ENCODE measurements at places on chromosomes 2 and 18.

GRCh38 chr2:42127425-42128424 is 41.4 kb upstream of the EML4 start:
- peak; percentile 53 for DNase-seq

DNA sequence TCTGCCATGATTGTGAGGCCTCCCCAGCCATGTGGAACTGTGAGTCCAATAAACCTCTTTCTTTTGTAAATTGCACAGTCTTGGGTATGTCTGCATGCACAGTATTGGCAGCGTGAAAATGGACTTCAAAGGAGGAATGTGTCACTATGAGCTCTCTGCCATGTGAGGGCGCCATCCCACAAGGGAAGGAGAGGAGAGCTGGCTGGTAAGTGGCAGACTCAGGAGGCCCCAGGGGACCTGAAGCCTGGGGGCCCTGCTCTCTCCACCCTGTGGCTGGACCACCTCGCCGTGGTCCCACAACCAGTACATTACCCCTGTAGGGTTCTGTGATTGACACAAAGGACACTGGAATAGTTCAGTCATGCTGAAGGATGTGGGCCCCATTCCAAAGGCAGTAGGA is 122.1 kb downstream of the RPIA start:
- no peak for DNase-seq

- DNase-seq: no peak
Measured at GRCh38 chr2:1613731-1614354, 130.5 kb downstream of the PXDN start.

DNA sequence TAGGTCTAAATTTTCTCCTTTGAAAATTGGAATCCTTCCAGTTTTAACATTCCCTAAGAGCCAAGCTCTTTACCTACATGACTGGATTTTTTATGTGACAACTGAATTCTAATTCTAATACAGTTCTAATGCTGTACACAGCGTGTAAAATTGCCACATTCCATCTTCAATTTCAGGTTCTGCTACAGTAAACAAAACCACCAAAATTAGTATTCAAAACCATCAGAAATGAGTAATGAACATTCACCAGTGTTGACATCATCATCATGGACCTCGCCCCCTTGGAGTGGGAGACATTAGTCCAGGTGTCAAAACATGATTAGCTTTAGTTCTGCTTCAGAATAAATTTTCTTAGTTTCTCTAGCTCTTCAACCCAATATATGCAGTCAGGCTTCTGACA is 133.6 kb downstream of the MBD2 start:
- DNase-seq: no peak

GRCh38 chr2:103396152-103396551 is 634.3 kb downstream of the TMEM182 start:
- no peak for DNase-seq

GRCh38 chr2:44429034-44429433 is 67.3 kb downstream of the CAMKMT start:
- no peak for DNase-seq

- DNase-seq: no peak
Measured at GRCh38 chr2:13877571-13877970, 754.9 kb upstream of the LRATD1 start.

DNA sequence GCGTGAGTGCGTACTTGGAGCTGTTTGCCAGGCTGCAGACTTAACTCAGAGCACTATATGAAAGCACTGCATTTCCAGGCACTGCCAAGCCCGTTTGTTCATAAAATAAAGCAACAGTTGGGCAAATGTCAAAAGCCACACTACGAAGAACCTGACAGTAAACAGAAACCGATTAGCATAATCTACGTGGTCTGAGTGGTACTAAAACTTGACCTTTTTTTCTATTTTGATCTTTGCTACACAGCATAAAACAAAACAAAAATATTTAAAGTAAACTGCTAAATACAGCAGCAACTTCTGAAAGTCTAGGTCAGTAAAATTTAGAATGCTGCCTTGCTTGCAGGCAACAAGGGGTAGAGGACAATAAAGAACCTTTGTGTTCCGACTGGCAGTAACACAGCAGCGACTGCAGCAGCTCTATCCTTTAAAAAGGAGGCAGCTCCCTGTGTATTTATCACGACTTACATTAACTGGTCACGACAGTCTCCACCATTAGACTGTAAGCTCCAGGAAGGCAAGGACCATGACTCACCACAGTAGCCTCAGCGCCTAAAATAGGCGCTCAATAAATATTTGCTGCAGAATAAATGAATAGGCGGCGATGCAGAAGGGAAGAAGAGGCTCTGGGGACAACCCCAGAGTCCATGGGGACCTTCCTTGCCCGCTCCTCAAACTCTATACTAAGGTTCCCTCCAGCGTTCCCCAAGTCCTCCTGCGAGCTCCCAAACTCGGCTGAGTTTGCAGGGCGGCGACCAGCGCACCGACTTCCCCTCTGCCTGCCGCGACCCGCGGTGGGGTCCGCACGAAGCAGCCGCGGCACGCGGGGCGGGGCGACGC is 902 bp downstream of the SS18 start:
- DNase-seq: peak; percentile 22

DNA sequence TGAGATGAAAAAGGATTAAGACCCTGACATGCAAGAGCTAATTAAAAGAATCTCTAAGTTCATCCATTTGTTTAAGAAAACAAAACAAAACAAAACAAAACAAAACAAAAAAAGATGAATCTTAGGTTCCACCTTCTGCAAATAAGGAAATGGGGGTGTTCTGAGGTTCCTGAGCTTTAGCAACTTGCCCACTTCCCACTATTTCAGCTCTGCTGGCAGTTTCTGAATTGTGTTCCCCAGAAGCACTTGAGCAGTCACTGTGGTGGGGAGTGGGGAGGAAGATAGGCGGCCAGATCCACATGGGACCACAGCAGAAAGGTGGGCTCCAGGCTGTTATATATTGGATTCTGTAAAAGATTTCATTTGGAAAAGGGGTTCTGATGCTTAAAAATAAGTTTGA is 20.3 kb downstream of the INO80C start:
- DNase-seq: no peak

DNA sequence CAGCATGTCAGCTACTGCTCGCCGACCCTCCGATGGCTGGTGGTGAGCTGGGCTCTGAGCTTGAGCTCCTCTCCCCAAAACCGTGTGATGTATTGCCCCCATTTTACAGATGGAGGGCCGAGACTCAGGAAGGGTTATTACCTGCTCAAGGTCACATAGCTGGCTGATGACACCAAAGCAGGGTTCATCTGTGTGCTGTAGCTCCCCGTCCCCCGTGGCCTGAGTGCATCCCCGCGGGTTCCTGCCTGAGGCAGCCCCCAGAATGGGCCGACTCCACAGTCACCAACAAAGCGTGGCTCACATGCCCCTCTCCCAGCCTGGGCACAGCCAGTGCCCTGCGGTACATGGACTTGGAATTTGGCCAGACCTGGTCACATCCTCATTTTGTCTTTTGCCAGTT is 198.6 kb downstream of the TFCP2L1 start:
- DNase-seq: no peak

DNA sequence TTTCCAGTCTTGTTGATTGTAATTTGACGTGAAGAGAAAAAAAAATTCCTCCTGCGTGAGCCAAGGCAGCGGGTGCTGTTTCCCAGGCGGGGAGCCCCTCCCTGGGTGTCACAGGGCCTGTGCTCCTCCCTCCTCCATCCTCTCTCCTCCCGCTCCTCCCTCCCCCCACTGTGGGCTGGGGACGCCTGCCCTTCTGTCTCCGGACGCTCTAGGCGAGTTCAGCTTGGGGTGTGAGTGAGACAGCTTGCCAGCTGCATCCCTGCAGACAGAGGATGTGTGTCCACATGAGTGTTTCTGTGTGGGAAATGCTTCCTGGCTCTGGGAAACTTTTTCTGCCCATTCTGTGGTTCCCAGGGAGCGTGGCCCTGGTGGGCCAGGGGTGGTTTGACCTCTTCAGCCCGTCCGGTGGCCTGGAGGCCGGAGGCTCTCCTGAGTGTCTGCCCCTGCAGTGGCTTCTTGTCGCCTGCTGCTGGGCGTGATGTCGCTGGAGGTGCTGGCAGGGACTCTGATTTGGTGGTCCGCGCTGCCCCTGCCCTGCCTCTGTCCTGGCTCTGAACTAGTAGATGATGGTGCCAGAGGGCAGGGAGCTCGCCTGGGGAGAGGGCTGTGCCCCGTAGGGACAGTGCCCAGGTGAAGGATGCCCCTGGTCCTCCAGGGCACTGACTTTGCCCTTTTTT is 96.4 kb downstream of the USP40 start:
- DNase-seq: no peak

GRCh38 chr2:160407393-160408172 is 86.0 kb downstream of the RBMS1 start:
- peak; percentile 70 for DNase-seq

DNA sequence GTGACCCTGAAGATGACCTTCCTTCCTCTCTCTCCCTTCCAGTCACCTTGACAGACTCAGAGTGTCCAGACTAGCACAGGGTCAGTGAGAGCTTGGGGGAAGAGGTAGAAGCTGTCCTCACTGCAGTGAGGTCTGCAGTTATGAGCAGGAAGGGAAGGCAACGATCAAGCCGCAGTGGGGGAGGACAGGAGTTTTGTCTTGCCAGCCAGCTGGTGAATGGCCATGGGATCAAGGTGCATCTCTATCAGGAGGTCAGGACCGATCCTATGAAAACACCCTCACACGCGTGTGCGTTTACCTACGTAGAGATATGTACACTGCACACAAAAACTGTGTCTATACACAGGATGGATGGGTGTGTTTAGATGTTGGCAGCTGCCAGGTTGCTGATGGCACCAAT is 83.2 kb downstream of the THNSL2 start:
- DNase-seq: no peak

DNA sequence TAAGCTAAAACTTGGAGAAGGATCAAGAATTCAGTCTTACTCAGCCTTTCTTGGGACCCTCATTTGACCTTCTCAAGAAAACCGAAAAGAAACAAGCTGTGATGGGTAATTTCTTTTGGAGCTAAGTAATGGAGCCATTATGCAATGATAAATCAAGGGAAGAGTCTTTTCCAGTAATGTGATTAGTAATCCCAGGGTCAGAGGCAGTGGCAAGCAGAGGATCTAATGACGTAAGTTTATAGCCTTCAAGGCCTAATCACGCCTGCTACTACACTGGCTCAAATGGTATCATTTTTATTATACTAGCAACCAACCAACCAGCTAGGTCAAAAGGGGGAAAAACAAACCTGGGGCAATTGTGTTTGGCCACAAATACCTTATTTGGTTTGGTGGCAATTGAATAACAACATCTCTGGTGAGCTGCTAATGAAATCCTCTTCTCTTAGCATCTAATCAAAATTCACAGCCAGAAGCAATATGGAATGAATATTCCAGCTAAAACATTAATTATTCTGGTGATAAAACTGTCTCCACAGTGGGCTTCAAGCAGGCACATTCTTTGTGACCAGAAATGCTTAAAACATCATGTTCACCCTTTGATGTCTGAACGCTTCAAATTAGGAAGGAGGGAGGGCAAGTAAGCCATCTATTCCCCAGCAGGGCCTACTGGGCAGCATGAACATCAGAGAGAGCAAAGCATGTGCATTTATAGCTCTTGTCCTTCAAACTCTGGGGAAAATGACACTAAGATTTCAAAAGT is 114.9 kb upstream of the SULT1C3 start:
- no peak for DNase-seq

DNA sequence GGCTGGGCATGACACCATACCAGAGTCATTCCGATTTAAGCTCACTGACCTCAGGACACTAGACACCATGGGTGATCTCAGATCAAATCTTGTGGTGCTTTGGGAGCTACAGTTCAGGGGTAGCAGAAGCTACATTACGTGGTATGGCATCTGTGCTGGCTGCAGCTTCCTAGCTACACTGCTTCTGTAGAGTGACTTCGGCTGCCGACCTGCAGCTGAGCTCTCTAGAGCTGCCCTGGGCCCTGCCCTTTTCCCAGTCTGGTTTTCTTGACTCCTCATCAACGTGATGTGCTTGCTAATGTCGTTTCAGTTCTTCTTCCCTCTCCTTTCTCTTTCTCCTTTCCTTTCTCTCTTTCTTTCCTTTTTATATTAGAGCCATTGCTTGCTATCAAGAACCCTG is 100.2 kb downstream of the AP1S3 start:
- DNase-seq: no peak

DNA sequence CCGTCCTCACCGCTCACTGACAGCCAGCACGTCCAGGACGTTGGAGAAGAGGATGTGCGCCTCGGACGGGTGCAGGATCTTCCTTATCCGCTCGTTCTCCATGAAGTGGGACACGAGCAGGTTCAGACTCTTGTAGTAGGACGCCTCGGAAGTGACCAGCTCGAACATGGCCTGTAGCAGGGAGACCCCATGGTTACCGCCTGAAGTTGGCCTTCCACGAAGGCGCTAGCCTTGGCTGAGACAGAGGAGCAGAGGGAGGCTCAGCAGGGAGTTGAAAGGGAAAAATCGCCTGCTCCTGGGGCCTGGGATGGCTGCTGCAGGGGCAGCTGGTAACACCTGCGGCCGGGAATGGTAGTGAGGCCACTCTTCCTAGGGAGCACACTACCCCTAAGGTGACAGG is 24.7 kb downstream of the SNORC start:
- no peak for DNase-seq

GRCh38 chr2:5782103-5782502 is 89.9 kb downstream of the SOX11 start:
- DNase-seq: no peak

GRCh38 chr2:210170196-210170445 is 1.1 kb downstream of the KANSL1L start:
- no peak for DNase-seq

DNA sequence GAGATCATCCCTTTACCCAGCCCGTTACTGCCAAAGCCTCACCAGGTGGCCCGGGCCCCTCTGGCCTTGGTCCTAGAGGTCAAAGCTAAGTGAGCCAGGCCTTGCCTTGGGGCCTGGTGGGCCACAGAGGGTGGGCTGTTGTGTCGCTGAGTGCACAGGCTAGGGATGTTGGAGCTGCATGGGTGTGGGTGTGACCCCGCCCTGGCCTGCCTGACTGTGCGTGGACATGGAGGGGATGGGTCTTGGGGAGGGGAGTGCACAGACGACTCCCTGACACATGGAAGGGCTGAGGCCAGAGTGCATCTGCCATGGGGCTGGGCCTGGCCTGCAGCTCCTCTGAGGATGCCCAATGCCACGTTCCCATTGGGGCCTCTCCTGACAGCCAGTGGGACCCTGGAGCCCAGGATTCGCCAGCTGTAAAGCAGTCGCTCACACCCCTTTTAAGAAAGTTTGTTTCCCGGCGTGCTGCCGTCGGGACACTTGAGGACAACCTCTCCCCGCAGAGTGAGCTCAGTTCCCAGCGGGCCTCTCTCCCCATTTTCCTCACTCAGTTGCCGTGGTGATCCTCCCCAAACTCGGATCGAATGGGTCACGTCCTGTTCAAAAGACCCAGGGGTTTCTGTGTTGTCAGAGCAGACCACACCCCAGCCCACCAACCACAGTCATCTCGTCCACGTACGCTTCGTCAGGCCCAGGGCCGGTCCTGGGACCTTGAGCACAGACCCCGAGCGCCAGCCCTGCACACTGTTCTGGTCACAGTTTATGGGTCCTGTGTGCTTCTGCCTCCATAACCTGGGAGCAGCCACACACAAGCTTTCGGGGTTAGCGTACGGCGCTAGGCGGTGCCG is 93.5 kb downstream of the NFATC1 start:
- no peak for DNase-seq

DNA sequence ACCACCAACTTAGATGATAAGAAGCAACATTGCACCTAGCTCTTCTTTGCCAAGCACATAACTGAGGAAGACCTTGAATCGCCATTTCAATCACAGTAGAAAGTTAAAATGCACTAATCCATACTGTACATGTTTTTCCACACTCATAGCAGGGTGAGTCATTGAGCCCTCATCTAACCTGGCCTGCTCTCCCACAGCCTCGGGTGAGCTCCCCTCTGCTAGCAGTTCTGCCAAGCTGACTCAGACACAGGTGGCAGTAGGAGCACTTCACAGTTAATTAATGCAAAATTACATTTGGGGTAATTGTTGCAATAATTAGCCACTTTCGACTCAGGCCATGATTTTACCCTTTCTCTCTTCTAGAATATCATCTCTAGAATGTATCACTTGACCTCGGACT is 1632.8 kb upstream of the CELF4 start:
- no peak for DNase-seq
